COR-L47 (cell line): ENCODE measurements at places on chromosomes 1 and 21.

- no peak for DNase-seq
These were observed 1.2 kb upstream of the SSR2 start for GRCh38 chr1:156021954-156022353.

DNA sequence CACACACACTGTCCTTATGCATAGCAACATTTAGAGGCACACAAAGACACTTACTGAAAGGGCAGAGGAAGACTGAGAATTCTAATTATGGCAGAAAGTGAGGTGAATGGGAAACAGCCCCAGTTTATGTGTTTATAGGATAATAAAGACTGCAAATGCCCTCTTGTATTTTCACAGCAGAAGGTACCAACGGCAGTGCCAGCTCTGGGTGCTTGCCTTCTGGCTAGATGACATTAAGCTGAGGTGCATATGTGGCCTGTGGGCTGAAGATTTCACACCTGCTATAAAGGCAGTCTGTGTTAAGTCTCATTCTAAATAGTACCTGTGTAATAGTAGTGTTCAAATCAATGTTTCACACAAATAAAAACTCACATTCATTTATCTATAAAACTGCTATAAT, 347.2 kb upstream of the ZRANB2 start:
- DNase-seq: no peak

- DNase-seq: no peak
These were observed 15.3 kb downstream of the XCL1 start for GRCh38 chr1:168591641-168592250.

DNA sequence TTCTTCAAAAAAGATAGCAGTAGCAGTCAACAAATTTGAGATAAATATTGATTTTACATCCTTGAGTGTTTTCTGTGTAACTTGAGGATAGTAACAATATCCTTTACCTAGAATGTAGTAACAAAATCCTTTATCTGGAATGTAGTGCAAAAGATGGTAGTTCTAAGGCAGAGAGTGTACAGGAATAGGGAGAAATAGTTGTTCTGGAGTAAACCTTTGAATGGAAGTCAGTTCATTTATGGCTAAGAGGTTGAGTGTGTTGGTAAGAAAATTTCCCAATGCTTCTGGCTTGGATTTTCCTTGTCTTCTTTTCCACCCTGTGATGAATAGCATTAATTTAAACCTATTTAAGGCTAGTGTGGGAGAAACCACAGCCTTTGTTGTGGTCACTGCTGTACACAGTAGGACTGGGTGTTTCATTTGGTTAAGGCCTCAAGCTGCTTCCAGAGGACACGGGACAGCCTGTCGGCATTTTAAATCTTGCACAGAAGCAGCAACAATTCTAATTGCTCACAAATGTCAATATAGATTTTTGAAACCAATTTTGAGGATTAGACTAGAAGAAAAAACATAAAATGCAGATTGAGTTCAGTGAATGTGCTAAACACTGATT, 11.3 kb downstream of the NFIA start:
- no peak for DNase-seq

- DNase-seq: no peak
These were observed 59.0 kb downstream of the ERI3 start for GRCh38 chr1:44296086-44296485.

DNA sequence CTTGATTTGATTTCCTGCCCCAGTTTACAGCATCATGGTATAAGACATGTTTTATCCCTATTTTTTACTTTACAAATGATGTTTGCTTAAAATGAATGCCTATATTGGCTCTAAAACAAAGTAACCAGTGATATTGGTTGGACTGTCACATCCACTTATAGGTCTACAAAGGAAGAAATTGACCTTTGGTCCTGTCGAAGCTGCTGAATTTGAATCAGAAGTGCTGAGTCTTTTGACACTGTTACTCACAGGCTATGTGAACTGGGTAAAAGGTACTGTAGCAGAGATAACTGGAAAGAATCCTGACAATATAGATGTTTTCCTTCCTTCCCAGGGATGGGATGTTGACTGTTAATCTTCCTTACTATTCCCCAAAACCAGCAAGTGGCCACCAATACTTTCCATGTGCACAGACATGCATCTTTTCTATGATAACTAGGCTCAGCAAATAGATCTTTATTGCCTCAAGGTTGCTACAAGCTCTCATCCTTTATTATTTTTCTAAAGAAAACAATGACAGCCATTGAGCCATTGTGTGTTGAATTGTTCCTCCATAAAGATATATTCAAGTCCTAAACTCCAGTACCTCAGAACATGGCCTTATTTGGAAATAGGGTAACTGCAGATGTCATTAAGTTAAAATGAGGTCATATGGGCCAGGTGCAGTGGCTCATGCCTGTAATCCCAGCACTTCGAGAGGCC, 175.9 kb upstream of the NR5A2 start:
- DNase-seq: no peak

DNA sequence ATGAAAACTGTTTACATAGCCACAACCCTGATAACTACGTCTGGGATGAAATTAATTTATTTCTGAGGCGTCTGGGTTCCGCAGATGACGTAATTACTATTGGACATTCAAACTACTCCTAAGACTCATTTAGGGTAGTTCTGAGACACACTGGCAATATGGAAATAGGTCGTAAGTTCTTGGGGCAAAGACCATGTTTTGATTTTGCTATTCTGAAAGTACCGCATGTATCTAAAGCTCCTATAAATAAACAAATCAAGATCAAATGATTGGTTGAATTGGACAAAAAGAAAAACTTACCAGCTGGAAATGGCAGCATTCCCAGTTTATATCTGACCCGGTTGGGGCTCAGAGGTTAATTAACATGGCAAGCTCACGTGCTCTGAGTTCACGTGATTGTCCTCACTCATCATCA, 74.3 kb downstream of the DHRS3 start:
- DNase-seq: no peak

- no peak for DNase-seq
These were observed 23.1 kb upstream of the DYNLT5 start for GRCh38 chr1:66729119-66729518.

GRCh38 chr1:59446257-59446901, 149.5 kb downstream of the FGGY start:
- no peak for DNase-seq
